Activated CD8-positive, alpha-beta memory T cell treated with anti-CD3 and anti-CD28 coated beads for 4 hours (primary cell): ENCODE measurements at places on chromosomes 12 and 14.

DNA sequence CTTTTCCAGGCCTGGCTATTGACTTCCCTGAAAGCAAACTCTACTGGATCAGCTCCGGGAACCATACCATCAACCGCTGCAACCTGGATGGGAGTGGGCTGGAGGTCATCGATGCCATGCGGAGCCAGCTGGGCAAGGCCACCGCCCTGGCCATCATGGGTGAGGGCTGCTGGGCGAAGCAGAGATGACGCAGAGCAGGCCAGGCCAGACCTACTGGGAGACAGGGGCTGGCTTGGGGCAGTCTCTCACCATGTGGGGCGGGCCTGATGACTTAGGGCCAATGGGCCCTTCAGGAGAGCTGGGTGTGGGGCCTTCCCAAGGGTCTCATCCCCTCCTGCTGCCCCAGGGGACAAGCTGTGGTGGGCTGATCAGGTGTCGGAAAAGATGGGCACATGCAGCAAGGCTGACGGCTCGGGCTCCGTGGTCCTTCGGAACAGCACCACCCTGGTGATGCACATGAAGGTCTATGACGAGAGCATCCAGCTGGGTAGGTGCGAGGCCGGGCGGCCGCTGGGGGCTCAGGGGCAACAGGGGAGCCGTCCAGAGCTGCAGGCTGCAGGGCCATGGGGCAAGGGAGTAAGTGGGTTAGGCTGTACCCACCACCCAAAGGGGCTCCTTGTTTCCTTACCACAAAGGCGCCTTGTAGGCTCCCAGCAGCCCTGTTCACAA is 33.0 kb upstream of the LRP1-AS start:
- DNase-seq, result no peak

GRCh38 chr12:122848471-122849351 is 13.5 kb downstream of the HIP1R start:
- DNase-seq, result no peak

GRCh38 chr12:70048521-70049250 is 194.5 kb upstream of the CNOT2 start:
- DNase-seq, result no peak

DNA sequence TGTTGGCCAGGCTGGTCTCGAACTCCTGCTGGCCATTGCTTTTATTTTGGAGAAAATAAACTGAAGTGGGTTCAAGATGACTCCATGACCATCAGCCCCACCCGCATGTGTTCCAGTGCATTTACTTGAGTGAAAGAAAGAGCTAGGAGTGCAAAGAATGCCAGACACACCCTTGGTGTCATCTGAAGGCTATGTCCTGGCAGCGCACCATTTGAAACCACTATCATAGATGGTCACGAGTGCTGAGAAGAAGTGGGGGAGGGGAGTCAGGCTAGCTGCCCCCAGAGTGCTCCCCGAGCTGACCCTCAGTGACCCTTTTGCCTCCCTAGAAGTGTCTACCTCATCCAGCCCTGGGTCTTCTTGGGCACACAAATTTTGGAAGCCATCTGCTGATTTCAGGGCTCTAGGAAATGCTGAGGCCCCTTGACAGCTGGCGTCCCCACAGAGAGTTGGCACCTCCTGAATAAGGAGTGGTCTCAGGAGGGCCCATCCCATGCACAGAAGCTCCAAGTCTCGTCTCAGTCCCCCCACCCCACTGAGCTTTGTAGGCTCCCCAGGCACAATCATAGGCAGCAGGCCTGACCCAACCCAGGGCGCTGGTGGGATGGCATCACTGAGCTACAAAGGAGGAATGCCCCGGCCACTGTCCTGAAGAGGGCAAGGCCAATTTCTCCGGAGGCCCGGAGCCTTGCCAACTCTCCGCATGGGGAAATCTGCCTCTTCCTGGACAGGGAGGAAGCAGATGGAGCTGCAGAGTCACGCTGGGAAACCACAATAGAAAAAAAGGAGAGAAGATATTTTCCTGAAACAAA is 28.0 kb downstream of the PXN start:
- DNase-seq, result no peak

DNA sequence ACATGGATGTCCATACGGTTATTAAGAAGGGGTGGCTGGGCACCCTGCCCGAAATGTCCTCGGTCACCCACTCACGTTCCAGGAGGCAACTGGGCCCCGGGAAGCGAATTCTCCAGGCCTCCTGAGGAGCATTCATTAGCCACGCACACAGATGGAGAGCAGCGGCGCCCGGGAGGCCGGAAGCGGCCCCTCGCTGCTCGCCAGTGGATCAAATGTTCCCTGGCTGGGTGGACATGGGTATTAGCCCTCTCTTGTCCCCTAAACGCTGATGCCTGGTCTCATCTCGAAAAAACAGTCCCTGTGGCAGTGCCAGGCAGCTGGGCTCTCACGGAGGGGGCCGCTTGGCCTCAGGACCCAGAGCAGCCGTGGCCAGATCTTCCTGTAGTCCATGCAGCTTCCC is 59.0 kb upstream of the DLK1 start:
- no peak for DNase-seq

DNA sequence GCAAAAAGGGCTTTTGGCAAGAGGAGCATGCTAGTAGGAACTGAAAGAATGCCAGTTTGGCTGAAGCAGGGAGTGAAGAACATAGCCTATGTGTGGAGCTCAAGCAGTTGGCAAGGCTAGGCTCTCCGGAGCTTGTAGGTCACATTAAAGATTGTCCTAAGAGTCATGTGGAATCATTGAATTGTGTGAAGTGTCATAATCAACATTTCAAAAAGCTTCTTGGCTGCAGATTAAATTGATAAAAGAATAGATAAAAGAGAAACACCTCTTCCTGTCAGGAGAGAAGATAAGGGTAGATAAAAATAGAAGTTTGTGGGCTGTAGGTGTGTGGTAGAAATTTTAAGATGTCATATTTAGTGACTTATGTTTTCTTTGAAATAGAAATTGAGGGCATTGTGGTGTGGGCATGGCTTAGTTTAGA is 36.1 kb downstream of the CPSF6 start:
- DNase-seq, result no peak

GRCh38 chr12:11727133-11727664 is 77.7 kb downstream of the ETV6 start:
- peak; percentile 25 for DNase-seq

- no peak for DNase-seq
Observed at GRCh38 chr14:89755816-89756215, 198.7 kb downstream of the EFCAB11 start.

- no peak for DNase-seq
Observed at GRCh38 chr12:52199294-52199919, 7.6 kb upstream of the KRT80 start.

DNA sequence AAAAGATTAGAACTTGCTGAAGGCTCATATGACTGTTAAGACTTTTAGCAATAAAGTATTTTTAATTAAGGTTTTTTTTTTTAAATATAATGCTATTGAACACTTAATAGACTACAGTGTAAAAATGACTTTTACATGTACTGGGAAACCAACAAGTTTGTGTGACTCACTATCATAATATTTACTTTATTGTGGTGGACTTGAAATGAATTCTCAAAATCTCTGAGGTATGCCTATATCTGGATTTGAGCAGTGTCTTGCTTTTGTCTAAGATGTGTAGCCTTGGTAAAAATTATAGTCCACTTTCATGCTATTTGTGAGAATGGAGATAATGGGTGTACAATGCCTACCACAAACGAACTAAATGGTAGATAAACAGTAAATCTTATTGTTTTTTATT is 33.9 kb upstream of the NAV3 start:
- DNase-seq, result no peak

GRCh38 chr14:74552623-74553022 is 59.1 kb downstream of the ISCA2 start:
- no peak for DNase-seq

DNA sequence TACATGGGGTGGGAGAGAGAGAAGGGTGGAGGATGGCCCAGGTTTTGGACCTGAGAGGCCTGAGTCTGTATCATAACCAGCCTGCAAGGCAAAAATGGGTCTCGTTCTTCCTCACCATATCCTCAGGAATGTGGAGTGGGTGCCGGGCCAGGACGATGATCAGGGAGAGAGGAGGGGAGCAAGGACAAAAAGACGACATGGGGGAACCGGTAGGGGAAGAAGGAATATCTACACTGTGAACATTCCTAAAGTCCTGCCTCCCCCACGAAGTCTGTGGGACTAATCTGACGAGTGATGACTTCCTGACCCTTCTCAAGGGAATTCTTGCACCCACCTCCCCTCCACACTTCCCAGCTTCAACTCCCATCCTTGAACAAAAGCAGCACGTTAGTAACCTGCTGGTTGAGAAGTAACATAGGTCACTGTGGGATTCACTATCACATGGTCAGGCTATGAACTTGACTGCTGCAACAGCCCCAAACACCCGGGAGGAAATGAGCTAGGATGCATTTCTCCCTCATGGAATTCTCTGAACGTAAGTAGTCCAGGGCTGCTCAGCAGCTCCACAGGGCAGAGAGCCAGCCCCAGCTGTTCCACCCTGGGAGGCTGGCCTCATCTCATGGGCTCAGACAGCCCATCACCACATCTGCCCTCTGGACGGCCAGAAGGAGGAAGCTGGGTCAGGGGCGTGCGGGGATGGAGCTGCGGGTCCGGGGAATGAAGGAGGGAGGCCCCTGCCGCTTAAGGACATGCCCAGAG is 36.8 kb upstream of the VWF start:
- no peak for DNase-seq

- DNase-seq, result no peak
Observed at GRCh38 chr12:46472893-46473633, 100.5 kb upstream of the SLC38A2 start.

DNA sequence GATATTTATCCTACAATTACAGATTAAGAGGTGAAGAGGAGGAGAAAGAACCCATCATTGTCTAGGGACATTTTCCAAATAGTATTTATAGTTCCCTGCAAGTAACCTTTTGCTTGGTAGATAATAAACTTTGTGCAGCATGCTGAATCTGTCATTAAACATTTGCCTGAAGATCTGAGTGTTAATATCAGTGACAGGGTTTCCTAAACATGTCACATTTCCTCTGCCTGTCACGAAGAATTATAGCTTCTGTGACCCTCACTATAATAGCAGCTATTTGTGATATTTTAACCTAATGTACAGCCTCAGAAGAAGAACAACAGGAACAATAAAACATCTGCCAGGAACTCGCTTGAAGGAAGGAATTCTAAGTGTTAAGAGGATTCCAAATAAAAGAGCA is 350.3 kb downstream of the GXYLT1 start:
- no peak for DNase-seq

DNA sequence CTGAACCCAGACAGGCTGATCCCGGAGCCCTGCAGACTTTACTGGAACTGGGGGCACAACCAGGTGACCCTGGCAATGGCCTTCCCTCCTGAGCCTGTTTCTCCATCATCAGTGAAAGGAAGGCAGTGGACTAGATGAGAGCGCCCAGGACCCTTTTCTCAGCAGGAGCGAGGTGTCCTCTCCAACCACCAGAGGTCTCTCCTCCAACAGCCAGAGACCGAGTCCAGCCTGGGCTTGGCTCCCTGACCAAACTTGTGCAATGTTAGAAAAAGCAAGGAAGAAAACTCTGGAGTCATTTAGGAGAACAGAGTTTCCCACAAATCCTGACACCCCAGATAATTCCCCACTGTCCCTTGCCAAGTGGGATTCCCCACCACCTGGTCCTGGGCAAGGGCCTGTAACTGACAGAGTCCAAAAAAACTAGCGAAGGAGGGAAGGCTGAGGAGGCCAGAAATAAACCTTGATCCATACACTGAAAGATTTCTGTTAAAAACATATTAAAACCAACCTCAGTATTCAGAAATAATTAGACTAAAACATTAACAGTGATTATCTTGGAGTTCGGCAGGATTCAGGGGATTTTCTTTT is 9.0 kb downstream of the RPS6KL1 start:
- no peak for DNase-seq
